ENCODE measurements at places on chromosomes 3 and 15.

- DNase-seq: no peak
Observed at GRCh38 chr15:80840182-80841130, 61.3 kb downstream of the CEMIP start.

- DNase-seq: no peak
Observed at GRCh38 chr15:68364028-68364659, 67.8 kb downstream of the ITGA11 start.

DNA sequence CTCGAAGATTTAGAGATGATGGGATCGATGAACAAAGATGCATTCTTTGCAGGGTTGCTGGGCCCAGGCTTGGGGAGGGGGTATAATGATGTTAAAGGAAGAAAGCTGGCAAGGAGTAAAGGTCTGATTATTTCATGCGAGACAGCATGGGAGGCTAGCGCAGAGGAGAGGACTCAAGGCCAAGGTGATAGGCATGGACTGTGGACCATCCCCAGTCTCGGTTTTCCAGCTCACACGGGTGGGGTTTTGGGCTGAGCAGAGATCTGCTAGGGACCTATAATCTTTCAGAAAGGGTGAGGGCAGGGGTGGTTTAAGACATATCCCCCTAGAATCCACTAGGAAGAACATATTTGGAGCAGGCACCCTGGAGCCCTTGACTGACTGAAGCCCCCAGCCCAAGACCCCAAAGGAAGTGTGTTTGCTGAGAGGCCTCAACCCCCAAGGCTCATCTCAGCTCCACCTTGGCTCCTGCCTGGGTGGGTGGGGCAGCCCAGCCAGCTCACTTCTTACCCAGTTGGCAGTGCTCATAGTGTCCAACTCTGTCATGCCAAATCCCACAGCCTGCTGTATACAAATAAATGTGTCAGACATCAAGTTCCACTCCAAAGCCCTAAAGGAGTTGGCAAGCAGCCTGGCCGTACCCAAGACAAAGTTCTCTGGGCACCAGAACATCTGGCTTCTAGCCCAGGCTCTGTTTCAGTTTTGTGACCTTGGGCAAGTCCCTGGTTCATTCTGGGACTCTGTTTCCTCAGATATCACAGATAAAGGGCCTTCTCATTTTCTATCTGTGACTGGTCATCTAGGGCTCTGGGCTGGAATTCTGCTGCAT is 17.9 kb downstream of the ACSBG1 start:
- no peak for DNase-seq

DNA sequence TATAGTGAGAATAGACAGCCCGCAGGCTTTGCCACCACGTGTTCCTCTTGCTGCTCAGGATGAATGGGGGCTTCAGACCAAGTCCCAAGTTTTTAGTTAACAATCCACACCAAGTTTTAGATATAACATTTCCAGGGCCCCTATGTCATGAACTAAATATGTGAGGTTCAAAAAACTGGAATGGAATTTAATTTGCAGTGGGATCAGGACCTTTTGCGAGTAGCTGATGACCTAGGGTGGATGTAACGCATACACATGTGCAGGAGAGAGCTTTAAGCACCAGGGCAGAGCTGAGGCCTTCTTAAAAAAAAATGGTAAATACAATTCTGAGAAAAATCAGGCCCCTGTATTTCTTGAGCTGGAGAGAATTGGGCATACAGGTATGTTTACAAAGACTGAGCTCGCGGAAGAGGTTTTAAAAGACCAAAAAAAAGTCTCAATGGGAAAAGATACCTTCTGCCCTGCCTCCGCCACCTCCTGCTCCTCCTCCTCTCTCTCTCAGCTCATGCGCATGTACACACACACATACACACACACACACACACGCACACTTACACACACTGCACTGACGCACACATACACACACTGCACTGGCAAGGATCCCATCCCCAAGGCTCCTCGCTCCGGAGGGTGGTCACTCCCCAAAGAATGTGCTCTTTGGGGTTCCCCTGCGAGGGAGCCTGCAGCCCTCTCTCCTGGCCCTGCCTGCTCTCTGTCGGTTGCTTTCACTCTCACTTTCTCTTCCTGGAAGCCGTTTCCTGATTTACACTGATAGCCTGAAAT is 48.2 kb upstream of the IGF1R start:
- DNase-seq: peak; percentile 44

DNA sequence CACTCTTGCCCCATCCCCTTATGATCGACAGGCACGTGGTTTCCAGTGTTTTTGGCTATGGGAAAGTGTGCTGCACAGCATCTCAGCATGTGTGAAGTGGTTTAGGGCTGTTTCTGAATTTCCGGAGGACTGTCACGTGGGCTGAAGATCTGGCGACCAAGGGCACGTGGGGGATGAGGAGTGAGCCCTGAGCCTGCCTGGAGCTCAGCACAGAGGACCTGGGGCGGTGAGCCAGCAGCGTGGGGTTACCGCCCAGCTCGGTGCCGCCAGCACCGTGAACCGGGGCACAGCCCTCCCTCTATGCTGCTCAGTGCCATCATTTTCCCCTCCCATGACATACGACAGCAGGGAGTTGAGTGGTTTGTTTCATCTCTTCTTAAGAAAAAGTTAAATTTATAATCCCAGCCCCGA is 150.2 kb downstream of the DNAJB8 start:
- peak; percentile 57 for DNase-seq

GRCh38 chr3:79361748-79362378 is 405.9 kb downstream of the ROBO1 start:
- no peak for DNase-seq

DNA sequence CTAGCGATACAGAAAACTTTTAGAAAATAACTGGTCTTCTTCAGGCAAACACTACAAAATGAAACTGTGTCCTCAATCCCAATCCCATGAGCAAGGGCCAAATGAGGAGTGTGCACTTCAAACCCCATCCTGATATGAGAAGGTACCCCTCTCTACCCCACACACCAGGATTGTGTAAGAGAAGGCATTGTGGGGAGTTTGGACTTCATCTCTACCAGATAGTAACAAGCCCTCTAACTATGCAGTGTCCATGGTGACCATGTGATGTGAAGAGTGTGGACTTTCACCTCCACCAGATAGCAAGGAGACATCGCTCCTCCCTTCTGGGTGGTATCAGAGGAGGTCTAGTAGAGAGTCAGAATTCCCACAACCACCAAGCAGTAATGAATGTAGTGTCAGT is 769.3 kb downstream of the MECOM start:
- DNase-seq: no peak

DNA sequence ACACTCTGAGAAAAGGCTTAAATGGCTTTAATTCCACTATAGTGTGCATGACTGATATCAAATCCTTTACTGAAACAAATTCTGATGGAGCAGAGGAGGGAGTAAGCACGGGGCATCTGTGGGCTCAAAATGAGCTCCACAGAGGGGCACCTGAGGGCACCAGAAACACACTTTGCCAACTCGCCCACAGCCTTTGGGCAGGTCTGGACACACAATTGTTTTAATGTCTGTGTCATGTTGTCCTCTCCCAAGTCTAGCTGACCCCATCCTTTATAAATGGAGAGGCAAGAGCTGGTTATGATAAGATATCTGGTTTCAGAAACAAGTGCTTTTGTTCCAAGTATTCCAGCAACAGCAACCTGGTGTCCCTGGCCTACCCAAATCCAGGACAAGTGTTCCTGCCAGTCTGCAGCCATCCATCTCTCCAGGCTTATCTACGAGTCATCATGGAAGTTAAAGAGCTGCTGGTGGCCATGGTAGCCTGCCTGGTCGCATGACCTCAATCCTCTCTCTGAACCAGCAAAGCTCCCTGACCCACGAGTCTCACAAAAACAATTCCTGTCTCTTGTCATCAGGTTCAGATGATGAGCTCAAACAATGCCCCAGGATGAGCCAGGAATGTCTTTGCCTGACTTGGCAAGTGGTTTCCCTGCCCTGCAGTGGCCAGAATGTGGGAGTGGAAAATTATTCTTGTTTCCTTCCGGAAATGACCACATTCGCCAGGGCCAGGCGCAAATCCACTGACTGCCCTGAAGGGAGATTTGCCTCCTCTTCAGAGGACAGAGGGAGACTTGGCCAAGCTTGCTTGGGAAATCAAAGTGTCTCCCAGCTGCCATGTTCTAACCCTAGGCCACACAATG is 64.4 kb upstream of the TPM1 start:
- no peak for DNase-seq

DNA sequence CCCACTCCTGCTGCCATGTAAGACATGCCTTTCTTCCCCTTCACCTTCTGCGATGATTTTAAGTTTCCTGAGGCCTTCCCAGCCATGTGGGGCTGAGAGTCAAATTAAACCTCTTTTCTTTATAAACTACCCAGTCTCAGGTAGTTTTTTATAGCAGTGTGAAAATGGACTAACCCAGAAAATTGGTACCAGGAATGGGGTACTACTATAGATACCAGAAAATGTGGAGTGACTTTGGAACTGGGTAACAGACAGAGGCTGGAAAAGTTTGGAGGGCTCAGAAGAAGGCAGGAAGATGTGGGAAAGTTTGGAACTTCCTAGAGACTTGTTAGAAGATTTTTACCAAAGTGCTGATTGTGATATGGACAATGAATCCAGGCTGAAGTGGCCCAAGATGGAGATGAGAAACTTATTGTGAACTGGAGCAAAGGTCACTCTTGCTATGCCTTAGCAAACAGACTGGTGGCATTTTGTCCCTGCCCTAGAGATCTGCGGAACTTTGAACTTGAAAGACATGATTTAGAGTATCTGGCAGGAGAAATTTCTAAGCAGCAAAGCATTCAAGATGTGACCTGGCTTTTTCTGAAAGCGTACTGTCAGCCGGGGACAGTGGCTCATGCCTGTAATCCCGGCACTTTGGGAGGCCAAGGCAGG is 52.7 kb downstream of the TMCC1 start:
- no peak for DNase-seq

DNA sequence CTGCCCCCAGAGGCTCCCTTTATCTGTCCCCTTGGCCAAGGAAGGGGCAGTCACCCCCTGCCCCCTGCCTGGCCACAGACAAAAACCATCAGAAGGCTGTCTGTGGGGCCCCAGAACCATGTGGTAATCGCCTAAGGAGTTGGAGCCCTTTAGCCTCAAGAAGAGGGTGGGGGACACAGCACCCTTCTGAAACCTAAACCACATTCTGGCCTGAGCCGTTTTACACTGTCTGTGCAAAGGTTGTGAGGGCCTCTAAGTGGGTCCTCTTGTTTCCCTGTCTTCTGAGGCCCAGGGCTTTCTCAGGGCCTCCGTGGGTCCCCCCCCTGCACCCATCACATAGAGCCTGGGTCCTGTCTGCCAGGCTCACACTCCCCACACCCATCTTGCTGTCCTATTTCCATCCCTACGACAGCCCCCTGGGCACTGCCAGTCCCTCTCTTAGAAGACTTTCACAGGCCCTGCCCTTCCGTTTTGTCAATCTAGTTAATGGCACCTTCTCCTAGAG is 17.9 kb upstream of the RPUSD3 start:
- no peak for DNase-seq

DNA sequence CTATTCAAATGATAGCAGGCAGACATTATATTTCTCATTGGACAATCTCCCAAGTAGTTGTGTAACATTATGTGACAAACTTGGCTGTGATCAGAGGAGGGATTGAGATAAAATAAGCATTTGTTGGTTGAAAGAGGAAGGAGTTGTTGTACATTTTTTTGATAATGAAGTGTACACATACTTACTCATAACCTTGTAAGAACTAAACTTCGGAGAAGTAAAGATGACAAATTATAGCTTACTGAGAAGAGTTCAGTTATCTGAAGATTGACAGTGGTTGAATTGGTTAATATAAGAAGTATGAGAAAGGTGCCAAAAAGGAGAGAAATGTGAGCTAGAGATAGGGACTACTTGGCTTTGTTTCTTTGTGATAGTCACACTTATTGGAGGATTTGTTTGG is 32.6 kb downstream of the STT3B start:
- no peak for DNase-seq

- no peak for DNase-seq
Observed at GRCh38 chr3:4581920-4582611, 88.9 kb downstream of the ITPR1 start.

- DNase-seq: no peak
Observed at GRCh38 chr3:141287326-141287725, 55.7 kb downstream of the PXYLP1 start.

GRCh38 chr3:31868236-31868635 is 112.8 kb downstream of the OSBPL10 start:
- DNase-seq: no peak

DNA sequence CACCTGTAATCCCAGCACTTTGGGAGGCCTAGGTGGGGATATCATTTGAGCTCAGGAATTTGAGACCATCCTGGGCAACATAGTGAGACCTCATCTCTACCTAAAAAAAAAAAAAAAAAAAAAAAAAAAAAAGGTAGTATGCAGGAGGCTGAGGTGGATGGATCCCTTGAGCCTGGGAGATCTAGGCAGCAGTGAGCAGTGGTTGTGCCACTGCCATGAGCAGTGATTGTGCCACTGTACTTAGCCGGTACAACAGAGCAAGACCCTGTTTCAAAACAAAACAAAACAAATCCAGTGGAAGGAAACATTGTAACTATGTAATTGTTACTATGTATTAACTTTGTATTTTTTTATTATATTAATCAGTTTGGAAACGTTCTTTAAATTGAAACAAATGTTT is 5.9 kb downstream of the FEM1B start:
- DNase-seq: no peak

DNA sequence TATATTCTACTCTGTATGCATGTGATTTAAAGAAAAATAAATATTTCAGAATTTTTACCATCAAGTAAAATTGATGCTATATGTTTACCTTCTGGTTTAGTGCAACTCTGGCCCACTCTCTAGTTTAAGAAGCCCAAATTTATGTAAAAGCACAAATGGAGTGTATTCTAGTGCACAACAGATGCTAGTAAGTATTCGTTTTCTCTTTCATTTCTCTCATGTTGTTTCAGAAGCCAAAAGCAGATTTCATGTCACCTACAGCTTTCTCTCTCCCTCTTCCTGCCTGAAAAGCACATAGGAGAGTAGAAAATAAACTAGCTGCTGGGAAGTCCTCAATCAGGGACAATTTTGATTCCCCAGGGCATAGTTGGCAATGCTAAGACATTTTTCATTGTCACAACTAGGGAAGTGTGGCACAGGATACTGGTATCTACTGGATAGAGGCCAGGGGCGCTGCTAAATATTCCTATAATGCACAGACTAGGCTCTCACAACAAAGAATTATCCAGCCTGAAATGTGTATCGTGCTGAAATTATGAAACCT is 147.4 kb upstream of the ARHGEF26 start:
- no peak for DNase-seq
